Mesenteric fat pad (tissue), 1 donor: ENCODE measurements at places on chromosomes 6 and 20. TPM values are rescaled to one million over a fixed set of nuclear protein-coding genes. Genes with fewer than 3 reads are reported as not detected.

Gene KCNG1
- 0.19 TPM for total RNA-seq

Gene PBOV1
- total RNA-seq: not detected

Gene SYTL3
- total RNA-seq: 4.1 TPM

Gene TRAPPC3L
- total RNA-seq: not detected

Gene OLIG3
- not detected for total RNA-seq

Gene NHLRC1
- total RNA-seq: 2.1 TPM

Gene FANCE
- 1.9 TPM for total RNA-seq

Gene ZC2HC1B
- total RNA-seq: not detected

Gene HLA-DRB1
- total RNA-seq: 133 TPM

Gene SRSF3
- 214 TPM for total RNA-seq

Gene RBM24
- total RNA-seq: 1.3 TPM

Gene ECT2L
- not detected for total RNA-seq

Gene BPI
- not detected for total RNA-seq

Gene GSTA2
- not detected for total RNA-seq

Gene HLA-E
- 450 TPM for total RNA-seq

Gene ANGPT4
- 0.42 TPM for total RNA-seq

Gene MOG
- total RNA-seq: not detected

Gene PCMTD2
- total RNA-seq: 33.7 TPM

Gene GTSF1L
- total RNA-seq: not detected

GRCh38 chr20:17109307-17109706 lies 117.5 kb upstream of the PCSK2 start:
- DNase-seq: no peak

GRCh38 chr6:36650848-36651478 lies 27.6 kb upstream of the CDKN1A start:
- DNase-seq: no peak

GRCh38 chr6:1756472-1757129 lies 146.9 kb downstream of the FOXC1 start:
- DNase-seq: no peak

DNA sequence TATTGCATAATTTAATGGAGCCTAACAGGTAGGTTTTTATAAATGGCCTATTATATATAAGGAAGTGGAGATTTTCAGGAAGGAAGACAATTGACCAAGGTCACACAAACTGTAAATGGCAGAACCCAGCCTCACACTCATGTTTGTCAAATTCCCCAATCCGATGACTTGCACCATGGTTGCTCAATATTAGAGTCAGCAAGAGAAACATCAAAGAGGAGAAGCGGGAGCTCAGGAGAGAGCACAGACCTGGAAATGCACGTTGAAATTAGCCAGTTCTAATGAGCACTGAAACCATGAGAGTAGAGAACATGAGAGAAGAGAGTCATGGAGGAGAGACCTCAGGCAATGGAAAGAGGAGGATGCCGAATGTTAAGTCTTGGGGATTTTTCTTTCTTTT lies 13.5 kb upstream of the MLIP start:
- no peak for DNase-seq

- DNase-seq: peak; percentile 55
These were observed 5.6 kb downstream of the MDFI start for GRCh38 chr6:41643899-41644269.

GRCh38 chr6:157946865-157947532 lies 34.7 kb upstream of the SYNJ2 start:
- no peak for DNase-seq

GRCh38 chr6:157143890-157144798 lies 179.2 kb downstream of the TMEM242 start:
- no peak for DNase-seq

- no peak for DNase-seq
These were observed 6.5 kb upstream of the PREX1 start for GRCh38 chr20:48834278-48834677.

DNA sequence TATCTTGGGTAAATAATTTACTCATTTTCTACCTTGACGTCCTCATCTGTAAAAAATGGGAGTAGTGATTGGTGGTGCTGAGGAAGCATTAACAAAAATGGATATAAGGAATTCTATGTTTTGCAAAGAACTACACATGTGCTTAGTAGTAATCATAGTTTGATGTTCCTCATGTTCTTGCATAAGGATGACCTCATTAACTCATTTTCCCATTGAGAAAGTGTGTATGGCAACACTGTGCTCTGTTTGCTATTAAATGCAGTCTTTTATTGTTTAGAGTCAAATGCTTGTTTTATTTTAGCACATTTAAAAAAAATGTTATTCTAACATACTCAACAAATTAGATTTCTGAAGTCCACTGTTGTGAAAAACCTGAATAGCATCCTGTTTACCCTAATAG lies 211.2 kb upstream of the RSPO3 start:
- no peak for DNase-seq

- DNase-seq: no peak
These were observed 29.0 kb downstream of the SPTLC3 start for GRCh38 chr20:13037727-13038126.

DNA sequence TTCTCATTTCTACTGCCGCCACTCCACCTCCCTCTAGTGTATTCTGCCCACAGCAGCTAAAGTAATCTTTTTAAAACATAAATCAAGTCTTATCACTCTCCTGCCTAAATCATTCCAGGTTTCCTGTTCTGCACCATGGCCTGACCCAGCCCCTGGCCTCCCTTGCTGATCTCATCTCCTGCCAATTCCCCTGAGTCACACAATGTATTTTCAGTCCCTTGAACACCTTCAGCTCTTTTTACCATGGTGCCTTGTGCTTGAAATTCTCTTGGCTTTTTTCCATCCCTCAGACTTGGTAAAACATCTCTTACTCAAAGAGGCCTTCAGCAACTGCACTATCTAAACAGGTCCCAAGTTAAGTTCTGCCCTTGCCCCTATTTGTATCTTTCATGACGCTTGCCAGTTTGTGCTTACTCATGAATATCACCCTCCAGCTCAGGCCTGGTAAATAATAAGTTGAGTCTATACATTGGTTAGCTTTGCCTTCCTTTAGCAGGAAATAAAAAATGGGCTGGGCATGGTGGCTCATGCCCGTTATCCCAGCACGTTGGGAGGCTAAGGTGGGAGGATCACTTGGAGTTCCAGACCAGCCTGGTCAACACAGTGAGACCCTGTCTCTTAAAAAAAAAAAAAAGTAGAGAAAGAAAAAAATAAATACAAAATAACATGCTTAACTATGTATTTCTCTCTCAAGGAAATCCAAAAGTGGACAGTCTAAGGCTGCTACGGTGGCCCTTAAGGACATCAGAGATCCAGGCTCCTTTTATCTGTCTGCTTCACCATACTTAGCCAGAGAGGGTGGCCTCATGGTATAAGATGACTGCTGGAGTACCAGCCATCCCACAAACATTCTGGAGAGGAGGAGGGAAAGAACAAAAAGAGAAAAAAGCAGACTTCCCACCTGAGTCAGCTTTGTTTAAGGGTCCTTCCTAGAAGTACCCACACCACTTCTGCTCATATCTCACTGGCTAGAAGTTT lies 62.2 kb downstream of the ARFGEF2 start:
- DNase-seq: no peak

GRCh38 chr20:14142171-14142570 lies 146.9 kb downstream of the MACROD2 start:
- DNase-seq: no peak

- no peak for DNase-seq
These were observed 802 bp downstream of the CYP39A1 start for GRCh38 chr6:46651816-46652215.

DNA sequence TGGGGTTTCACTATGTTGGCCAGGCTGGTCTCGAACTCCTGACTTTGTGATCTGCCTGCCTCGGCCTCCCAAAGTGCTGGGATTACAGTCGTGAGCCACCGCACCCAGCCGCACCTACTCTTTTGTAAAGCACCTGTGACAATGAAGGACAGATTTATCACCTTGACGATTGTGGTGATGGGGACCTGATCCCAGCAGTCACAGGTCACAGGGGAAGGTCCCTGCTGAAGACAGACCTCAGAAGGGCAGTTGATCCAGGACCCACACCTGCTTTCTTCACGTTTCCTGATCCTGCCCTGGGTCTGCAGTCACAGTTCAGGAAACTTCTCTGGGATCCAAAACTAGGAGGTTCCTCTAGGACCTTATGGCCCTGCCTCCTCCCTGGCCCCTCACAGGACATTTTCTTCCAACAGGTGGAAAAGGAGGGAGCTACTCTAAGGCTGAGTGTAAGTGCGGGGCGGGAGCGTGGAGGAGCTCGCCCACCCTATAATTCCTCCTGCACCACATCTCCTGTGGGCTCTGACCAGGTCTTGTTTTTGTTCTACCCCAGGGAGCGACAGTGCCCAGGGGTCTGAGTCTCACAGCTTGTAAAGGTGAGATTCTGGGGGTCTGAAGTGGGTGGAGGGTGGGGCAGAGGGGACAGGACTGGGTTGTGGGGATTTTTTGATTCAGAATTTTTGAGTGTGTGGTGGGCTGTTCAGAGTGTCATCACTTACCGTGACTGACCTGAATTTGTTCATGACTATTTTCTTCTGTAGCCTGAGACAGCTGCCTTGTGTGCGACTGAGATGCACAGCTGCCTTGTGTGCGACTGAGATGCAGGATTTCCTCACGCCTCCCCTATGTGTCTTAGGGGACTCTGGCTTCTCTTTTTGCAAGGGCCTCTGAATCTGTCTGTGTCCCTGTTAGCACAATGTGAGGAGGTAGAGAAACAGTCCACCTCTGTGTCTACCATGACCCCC lies 3.0 kb downstream of the HLA-E start:
- DNase-seq: peak; percentile 6

GRCh38 chr6:156585859-156586258 lies 191.3 kb upstream of the ARID1B start:
- DNase-seq: no peak

- no peak for DNase-seq
These were observed 336.8 kb downstream of the RFPL4B start for GRCh38 chr6:112683926-112684325.

GRCh38 chr20:47785854-47786764 lies 828 bp upstream of the SULF2 start:
- no peak for DNase-seq

DNA sequence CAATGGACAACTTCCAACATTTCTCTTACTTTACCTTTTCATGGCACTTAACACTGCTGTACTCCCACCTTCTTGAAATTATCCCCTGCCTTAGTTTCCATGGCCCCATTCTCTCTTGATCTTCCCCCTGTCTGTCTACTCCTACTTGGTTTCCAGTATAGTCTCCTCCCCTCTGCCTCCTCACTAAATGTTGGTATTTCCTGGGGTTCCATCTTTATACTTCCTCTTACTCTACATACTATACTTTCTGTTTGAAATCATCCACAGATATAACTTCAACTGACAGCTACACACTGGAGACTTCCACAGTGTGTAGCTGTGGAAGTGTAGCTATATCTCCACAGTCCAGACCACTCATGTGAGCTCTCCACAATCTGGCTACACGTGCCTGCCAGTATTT lies 13.5 kb downstream of the ZHX3 start:
- DNase-seq: no peak

GRCh38 chr6:153125032-153125431 lies 6.0 kb downstream of the RGS17 start:
- no peak for DNase-seq

- DNase-seq: no peak
These were observed 37.4 kb downstream of the SLC35D3 start for GRCh38 chr6:136959471-136959891.

DNA sequence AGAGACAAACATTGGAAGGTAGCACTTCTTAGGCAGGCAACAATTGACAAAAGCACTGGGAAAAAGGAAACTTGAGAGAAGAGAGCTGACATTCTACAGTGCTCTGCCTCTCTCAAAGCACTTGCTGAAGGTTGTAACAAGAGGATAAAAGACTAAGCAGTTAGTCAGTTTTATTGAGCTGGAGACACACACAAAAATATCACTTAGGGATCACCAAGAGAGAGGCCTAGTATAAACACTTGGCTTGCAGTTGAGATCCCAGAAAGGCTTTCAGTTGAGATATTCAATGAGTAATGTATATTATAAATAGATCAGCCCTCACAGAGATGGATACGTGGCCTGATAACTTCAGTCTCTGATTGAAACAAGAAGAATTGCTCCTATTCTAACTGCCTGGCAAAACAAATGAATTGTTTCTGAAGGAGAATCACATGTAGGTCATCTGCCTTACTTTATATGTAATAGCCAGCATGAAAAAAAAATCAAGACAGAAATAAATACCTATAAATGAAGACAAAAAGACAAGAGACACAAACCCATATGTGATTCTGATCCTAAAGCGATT lies 747.2 kb upstream of the MAN1A1 start:
- DNase-seq: no peak

DNA sequence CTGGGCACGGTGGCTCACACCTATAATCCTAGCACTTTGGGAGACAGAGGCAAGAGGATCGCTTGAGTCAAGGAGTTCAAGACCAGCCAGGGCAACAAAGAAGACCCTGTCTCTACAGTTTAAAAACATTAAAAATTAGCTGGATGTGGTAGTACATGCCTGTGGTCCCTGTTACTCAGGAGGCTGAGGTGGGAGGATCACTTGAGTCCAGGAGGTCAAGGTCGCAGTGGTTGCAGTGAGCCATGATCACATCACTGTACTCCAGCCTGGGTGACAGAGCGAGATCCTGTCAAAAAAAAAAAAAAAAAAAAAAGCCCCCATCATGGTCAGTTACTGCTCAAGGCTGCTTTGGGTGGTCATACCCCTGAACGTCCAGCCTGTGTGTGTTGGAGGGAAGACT lies 55.8 kb downstream of the ARHGAP40 start:
- DNase-seq: no peak

DNA sequence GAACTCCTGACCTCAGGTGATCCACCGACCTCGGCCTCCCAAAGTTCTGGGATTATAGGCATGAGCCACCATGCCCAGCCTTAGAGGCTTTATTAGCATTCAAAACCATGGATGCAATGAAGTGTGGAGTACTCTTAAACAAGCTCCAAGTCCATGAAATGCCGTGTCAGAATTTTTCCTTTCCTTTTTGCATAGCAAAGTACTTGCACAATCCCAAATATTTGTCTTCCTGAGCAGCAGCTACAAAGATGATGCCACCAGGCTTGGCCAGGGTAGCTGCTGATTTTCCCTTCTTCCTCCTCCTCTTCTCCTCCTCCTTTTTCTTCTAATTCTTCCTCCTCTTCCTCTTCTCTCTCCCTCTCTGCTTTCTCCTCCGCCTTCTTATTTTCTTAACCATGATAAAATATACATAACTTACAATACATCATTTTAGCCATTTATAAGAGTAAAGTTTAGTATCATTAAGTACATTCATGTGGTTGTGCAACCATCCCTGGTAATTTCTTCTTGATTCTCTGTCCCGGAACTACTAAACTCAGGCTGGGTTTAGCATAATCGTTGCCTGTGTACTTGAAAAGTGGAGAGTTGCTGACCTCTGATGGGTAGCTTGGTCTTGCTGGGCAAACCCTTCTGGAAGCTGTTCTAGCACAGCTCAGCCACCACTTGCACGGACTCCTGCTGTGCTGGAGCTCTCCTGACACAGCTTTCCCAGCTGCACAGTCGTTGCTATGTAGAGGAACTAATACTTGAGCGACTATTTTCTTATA lies 20.3 kb downstream of the MUCL3 start:
- DNase-seq: no peak

- DNase-seq: no peak
These were observed 25.3 kb downstream of the NTSR1 start for GRCh38 chr20:62733891-62734290.

DNA sequence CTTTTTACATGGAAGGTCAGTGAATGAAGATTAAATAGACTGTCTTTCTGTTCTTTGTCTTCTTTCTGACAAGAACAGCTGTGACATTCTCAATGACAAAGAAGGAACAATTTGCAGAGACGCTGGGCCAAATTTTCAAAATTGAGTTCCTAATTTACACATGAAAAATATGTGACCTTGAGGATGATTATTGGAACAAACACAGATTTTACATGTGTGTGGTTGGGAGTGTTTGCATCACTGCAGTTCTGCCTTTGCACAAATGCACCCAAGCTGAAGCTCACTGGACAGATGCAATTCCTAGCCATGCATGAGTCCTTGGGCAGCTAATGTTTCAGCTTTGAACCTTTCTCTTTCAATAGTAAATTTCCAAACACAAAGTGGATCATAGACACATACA lies 350.8 kb downstream of the QKI start:
- DNase-seq: no peak
